ENCODE measurements at places on chromosomes 12 and 14.

- no peak for DNase-seq
Measured at GRCh38 chr12:110590059-110590458, 6.9 kb upstream of the PPTC7 start.

- no peak for DNase-seq
Measured at GRCh38 chr12:27818401-27818918, 38.4 kb upstream of the MANSC4 start.

GRCh38 chr14:32432813-32433538 lies 103.9 kb downstream of the AKAP6 start:
- DNase-seq = no peak

GRCh38 chr12:109475121-109475520 lies 2.0 kb downstream of the KCTD10 start:
- DNase-seq = no peak

- DNase-seq = no peak
Measured at GRCh38 chr12:17459214-17459613, 630.8 kb downstream of the RERGL start.

- DNase-seq = peak; percentile 71
Measured at GRCh38 chr12:93502802-93503623, 35.7 kb downstream of the MRPL42 start.

GRCh38 chr12:71216725-71217579 lies 59.2 kb upstream of the TSPAN8 start:
- peak; percentile 59 for DNase-seq

DNA sequence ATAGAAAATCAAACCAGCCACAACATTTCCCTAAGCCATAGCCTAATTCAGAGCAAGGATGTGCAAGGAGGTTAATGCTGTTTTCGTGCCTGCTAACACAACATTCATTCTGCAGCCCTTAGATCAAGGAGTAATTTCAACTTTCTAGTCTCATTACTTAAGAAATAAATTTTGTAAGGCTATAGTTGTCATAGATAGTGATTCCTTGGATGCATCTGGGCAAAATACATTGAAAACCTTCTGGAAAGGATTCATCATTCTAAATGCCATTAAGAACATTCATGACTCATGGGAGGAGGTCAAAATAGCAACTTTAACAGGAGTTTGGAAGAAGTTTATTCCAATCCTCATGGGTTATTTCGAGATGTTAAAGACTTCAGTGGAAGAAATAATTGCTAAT lies 283.2 kb downstream of the RPAP3 start:
- DNase-seq = no peak

- no peak for DNase-seq
Measured at GRCh38 chr12:28497889-28498411, 307.7 kb downstream of the CCDC91 start.

DNA sequence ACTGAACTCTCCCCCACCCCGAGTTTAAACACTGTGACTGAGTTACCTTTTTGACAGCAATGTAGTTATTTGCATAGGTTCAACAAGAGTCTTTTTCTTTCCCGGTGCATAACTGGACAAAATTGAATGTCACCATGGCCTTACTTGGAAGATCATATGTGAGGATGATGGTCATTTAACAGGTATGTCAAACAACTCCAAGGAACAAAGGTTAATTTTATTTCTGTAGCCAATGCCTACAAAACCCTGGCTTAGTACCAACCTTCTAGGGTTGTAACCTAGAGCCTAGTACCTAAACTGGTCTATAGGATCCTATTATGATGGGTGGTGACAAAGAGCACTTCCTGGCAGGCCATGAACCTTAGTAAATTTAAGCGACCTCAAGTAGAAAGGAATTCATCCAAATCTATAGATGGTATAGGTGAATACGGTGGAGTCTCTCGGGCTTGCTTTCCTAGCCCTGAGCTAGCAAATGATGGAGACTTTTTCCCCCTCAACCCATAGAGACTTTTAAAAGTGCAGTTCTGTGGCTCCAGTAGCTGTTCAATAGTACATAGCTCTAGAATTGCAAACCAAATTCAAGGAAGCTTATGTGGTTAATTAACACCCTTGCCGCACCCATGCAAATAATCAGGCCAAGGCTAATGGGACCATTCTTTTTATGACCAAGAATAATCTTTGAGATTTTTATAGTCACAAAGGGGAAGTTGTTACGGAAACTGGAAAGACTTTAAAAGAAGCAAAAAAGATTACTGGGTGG lies 89.0 kb downstream of the SLC38A1 start:
- peak; percentile 42 for DNase-seq

- no peak for DNase-seq
Measured at GRCh38 chr14:39203659-39204606, 28.9 kb downstream of the PNN start.

GRCh38 chr14:101635749-101636560 lies 74.7 kb downstream of the DIO3 start:
- DNase-seq = no peak

DNA sequence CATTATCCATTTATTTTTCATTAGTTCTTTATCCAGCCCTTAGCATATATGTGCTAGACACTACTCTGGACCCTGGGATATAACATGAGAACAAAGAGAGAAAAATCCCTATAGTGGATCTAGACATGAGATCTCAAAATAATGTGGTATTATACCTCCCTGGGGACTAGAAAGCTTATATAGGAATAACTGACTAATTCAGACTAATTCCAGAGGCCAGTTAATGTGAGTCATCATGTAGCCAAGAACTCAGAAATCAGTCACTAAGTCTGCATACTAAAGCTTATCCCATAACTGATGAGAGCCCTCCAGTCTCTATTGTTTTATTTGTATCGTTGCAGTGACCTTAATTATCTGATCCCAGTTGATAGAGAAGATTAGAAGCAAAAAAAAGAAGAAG lies 267.1 kb upstream of the RGS6 start:
- no peak for DNase-seq

GRCh38 chr12:111773801-111774551 lies 7.2 kb downstream of the ALDH2 start:
- no peak for DNase-seq

DNA sequence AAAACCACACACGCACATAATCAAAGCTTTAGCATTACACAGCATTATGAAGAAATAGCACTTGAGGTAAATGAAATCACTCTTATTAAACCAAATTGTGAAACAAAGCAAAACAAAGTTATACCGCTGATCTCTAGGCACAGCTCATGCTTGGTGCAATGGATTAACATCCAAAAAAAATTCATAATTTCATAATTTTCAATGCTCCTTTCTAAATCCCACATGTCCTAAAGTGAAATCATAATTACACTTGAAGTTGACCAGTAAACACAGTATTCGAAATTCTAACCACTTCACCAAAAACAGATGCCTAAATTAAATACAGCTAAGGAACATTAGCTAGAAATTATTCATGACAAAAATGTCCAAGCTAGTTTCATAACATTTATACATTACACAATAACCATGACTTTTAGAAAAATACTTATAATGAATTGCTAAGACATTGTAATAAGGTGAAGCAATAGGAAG lies 1.5 kb downstream of the MLH3 start:
- no peak for DNase-seq

DNA sequence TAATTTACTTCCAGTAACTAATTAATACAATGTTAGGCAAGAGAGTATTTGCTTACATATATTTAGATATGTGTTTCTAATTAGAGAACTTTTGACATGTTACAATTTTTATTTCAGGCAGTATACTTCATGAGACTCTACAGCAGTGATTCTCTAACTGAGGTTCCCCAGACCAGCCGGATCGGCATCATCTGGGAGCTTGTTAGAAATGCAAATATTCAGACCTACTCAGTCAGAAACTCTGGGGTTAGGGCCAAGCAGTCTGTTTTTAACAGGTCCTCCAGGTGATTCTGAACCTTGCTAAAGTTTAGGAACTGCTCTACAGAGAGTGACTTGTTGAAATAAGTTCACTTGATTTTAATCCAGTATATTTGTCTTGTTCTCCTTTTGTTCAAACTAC lies 46.5 kb downstream of the ARID2 start:
- DNase-seq = peak; percentile 19

DNA sequence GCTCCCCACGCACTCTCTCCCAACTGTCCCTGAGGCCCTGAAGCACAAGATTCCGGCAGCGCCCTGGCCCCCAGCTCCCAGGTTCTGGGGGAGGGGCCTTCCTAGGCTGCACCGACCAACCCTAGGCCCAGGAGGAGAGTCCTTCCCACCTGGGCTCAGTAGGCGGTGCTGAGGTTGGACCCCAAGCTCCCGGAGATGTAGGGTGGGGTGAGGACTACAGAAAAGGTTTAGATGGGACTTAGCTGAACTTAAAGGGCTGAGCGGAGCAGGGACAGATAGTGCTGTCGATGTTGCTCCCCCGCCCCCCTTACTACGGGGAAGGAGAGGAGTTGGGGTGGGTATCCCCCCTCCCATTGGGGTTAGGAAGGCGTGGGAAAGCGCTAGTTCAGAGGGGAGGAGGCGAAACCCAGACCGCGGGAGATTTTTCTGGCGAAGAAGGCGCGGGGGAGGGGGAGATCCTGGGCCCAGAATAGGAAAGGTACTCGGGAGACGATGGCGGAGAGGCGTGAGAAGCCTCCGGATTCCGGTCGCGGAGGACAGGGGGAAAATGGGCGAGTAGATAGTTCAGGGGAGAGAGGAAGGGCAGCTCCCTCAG lies 4.2 kb upstream of the BAZ2A start:
- peak; percentile 62 for DNase-seq

GRCh38 chr14:81837304-81837703 lies 303.7 kb upstream of the SEL1L start:
- no peak for DNase-seq

GRCh38 chr14:73140811-73141323 lies 4.6 kb downstream of the PSEN1 start:
- no peak for DNase-seq

DNA sequence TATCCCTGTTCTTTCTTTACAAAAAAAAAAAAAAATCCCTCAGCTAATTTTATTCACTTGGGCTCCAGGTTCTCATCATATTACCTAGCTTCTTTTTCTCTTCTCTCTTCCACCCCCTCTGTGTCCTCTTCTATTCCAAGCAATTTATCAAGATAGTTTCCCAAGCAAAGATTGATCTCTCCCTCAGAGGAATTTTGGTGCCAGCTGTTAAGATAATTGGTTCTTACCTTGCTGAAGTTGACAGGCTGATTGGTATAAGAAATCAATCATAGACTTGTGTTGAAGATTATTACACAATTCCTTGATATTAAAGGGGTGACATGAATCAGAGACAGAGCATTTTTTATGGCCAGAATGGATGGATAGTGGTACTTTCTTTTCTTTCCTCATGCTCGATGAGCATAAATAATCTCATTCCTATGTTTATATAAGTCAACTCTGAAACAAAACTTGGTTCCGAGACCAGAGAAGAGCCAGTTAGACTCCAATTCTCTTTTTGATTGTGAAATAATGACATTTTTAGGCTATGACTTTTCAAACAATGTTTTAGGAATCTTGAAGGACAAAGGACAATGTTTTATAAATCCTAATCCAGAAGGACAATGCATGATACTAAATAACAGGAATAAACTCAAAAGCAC lies 264.1 kb upstream of the PRKD1 start:
- no peak for DNase-seq

Measured in NAMALWA (cell line).